Muscle of leg (tissue), 16 donors: ENCODE measurements at places on chromosomes 5 and 9. TPM values are rescaled to one million over a fixed set of nuclear protein-coding genes. Genes with fewer than 3 reads are reported as not detected.

The HRH2 gene
- polyA plus RNA-seq: 0.78 TPM

The DMRTA1 gene
- polyA plus RNA-seq: 0.12 TPM

The EGFL7 gene
- 56.8 TPM for polyA plus RNA-seq

The TMEM215 gene
- polyA plus RNA-seq: 1.0 TPM
